ENCODE measurements at places on chromosomes 6 and 20.
A peak's percentile ranks its signal among the peaks of the same experiment; 100 is the strongest.

DNA sequence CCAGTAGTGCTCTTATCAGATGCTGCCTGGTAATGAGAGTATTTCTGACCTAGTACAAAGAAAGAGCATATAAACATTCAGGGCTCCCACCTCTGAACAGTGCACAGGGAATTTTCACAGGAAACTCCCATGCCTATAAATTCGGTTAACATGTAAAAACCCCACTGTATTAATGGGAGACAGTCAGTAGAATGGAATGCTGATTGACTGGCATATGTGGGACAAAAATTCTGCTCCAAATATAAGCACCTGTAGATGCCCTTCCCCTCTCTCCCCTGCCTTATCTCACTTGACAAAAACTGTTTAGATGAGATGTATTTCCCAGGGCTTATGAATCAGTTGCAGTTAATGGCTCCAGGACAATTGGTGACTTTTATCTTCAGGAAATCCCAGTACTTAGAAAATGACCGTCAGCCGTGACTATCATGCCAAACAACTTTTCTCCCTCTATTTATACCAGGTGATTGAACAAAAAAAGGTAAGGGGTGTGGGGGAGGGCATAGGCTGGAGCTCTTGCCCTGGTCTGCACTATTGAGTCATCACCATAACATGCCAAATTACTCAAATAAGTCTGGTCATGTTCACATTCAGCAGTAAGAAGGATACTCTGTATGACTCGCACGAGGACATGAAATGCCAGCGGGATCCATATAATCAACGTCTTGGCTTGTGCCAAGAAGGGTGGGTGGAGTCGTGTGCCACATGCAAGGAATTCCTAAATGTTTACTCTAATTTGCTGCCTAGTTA, 176.4 kb upstream of the BMP2 start:
- DNase-seq: no peak

DNA sequence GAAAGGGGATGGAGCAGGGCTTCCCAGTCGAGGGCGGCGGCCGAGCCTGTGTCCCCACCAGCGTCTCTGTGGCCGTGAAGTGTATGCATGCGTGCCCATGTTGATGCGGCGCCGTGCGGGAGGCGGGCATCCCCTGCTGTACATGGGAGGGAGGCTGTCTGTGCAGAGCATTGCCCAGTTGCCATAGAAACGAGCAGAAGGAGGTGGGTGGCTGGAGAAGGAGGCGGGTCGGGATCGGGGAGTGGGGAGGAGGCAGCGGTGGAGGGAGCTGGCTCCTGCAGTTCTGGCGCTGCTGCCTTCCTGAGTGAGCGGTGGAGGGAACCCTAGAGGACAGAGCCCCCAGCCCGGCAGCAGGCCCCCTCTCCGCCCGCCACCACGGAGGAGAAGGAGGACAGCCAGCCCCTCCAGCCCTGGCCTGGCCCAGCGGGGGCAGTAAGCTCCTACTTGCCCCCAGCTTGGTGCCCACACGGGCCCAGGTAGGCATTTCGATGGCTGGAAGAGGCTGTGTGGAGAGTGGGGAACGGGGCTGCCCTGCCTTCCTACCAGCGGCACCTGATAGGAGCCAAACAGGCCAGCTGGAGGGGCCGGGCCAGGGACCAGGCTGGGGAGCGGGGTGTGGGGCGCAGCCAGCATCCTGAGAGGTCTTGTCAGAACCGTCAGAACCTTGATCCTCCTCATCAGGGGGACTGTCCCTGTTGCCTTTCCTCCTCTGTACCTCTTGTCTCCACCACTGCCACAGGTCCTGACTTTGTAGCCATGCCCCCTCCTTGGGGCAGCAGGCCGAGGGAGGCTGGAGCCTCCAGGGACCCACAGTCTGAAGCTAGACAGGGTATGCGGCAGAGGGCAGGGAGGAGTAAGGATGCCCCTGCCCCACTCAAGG, 41.3 kb downstream of the SPDEF start:
- DNase-seq: peak; percentile 84

GRCh38 chr20:23826541-23827021, at the start of gene CST2:
Gene CST2, minus strand, starts transcription at chr20:23826729. Its CDS starts 69 bp downstream, at chr20:23826660.
- no peak for DNase-seq

DNA sequence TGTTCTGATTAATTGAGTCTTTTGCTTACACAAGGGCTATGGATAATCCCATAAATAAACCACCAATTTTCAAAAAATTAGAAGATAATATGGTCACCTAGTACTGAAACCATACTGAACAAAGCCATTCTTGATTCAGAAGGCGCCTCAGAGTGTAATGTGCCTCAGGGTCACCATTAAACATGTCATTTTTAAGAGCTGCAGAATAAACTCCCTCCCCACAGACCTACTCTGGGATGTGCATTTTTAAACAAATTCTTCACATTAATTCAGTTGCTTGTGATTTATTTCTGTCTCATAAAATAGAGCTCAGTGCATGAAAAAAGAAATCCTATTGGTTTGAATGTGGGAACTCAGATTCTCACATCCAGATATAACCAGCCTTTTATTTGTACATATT, 202.1 kb upstream of the HEY2 start:
- DNase-seq: no peak

DNA sequence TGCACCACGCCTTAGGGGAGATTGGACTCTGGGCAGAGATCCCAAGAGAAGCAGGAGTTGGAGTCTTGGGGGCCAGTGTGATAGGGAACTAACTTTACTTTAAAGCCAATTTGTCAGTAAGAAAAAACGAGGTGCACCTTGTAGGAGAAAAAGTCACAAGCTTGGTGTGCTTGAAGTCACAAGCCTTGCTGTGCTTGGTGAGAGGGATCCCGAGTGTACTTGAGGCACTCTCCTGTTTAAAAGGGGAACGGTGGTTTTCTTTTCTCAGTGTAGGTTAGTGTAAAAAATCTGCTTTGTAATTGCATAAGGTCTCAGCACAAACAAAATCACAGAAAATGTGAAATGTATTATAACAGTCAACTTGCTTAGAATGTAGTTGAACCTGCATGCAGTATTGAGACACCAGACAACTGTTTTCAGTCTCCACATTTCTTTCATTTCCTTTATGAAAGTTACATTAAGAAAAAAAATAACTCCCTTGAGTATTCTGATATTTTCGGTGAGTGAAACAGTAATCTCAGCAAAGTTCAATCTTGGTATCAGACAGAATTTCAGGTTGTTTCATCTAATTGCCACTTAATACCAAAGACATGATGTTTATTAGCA, 111.1 kb upstream of the DUSP22 start:
- no peak for DNase-seq

DNA sequence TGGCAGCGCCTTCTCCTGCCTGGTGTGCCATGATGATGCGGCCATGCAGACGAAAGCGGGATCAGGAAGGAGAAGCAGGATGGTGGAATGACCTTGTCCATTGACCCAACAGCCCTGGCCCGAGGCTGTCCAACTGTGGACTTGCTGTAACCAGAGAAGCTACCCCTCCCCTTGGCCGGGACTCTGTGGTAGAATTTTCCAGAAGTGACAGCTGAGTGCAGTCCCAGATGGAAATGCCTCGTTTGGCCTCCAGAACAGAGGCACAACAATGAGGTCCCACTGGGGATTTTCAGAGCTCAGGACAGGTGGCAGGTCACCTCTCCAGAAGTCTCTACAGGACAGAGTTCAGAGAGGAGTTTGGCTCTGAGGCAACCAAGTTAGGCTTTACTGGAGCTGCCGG, 299.2 kb upstream of the CDH4 start:
- DNase-seq: no peak

GRCh38 chr6:72654071-72654621, 32.3 kb downstream of the KCNQ5 start:
- DNase-seq: no peak
